Mammary epithelial cell (primary cell): ENCODE measurements at places on chromosomes 2 and 18.

DNA sequence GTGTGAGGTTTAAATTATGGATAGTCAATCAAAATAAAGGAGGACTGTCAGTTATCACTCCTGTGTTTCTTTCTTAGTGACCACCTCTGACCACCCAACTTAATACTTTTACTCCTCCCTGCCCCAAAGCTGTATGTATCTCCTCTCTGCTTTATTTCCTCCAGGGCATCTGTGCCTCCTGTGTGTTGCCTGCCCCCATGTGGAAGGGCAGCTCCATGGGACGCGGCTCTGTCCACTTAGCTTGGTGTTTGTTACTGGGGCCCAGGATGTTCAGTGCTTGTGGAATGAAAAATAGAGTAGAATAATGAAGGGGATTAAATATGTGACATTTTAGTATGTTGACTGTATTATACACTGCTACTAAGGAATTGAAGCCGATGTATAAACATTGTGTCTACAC, 9.8 kb downstream of the ACP1 start:
- peak; percentile 16 for DNase-seq

GRCh38 chr2:112493858-112494648, 12.1 kb downstream of the TTL start:
- peak; percentile 65 for DNase-seq

DNA sequence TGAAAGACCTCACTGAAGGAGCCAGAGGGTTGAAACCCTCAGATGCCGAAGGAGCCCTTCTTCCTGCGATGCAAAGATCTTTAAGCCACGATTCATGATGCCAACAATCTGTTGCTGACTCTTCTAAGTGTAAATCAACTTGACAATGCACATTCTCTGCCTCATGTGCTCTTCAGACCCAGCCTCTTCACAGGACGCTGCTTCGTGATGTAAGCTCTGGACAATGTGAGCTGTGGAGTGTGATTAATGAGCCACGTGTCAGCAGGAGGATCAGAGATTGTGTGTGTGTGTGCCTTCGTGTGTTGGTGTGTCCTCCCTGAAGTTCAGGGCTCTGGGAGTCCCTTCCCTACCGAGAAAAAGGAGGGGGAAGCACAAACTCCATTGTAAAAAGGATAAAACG, 26.5 kb upstream of the TWIST2 start:
- DNase-seq: no peak

- peak; percentile 36 for DNase-seq
Measured at GRCh38 chr2:135904341-135904989, 28.2 kb upstream of the MCM6 start.

DNA sequence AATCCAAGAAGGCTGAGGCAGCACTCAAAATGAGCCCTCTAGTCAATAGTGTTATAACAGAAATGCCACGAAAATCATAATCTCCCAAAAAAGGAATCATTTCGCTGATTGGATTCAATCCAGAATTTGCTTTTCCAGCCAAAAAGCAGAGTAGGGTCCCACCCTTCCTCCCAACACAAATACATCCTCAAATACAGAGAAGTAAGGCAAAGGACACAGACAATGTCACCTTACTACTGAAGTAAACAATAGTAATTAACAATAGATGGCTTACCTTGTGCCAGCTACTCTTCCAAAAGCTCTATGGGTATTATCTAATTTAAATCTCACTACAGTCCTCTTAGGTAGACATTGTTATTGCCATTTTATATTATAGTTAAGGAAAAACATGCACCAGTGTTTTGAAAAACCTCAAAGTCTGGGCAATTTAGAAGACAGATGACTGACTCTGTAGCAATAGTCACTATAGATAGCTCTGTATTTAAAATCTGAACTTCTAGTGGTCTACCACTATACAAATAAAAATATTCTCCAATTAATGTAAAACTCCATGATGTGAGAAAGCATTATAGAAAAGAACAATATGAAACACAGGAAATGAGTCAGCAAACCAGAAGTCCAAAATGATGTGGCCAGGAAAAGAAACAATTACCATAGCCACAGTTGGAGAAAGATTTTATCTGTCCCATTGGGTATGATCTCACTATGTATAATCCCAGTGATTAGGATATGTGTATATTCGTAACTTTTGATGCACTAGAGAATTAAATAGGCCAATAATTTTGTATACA, 305.0 kb upstream of the ERBB4 start:
- peak; percentile 94 for DNase-seq

GRCh38 chr2:161063946-161064306, 96.3 kb upstream of the TANK start:
- DNase-seq: no peak

- peak; percentile 97 for DNase-seq
Measured at GRCh38 chr2:224086226-224086914, 47.3 kb upstream of the SERPINE2 start.

DNA sequence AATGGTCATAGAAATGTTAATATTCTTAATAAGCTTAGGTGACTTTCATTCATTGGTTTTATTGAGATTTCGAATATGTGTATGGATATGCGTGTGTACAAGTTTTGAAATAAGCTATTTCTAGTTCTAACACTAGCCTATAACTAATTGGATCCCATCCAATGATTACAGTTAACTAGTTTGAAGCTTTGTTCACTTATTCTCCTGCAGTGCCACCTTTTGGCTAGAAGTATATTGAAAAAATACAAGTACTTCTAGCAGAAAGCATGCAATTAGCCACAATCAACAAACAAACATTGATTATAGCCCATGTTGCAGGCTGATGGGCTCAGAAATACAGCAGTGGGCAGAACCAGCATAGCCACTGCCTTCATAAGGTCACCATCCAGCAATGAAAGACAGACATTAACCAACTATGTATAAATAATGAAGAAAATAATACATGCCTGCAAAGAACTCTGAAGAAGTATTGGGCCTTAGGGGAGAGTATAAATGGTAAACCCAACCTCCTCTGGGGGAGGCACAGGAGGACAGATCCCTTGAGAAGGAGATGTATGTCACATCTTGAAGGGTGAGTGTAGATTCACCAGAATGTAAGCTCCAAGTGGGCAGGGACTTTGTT, 5.1 kb upstream of the PIEZO2 start:
- peak; percentile 20 for DNase-seq

- no peak for DNase-seq
Measured at GRCh38 chr18:49890041-49890440, 76.7 kb upstream of the ACAA2 start.

GRCh38 chr2:229443141-229443540, 172.1 kb upstream of the PID1 start:
- DNase-seq: no peak

DNA sequence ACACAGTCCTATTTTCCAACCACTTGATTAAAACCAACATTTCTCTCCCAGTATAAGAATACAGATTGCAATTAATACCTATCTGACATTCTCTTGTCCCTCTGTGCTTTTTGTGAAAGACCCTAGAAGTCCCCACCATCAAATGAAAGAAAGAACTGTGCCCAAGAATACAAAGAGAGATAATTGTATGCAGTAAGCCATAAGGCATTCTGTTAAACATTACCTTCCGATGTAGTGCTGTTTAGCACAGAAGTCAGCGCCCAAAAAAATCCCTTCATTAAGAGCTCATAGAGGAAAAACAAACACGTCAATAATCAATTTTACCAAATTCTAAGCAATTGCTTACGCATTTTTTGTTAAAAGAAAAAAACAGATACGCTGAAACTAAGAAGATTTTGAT, 41.1 kb downstream of the ZNF516 start:
- no peak for DNase-seq

DNA sequence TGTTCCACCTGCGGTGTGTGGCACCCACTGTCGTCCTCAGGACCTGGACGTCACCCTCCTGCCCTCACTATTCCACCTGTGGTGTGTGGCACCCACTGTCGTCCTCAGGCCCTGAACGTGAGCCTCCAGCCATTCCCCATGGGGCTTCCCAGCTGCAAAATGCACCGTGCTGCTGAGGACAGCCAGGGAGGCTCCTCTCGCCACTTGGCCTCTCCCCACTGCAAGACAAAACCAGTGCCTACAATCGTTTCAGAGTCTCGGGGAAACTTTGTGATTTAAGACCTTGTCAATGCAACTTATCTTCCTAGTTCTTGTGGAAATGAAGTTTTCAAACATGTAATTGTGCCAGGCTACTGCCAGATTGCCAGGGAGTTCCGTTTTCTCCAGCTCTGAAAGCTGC, 319.3 kb upstream of the SALL3 start:
- no peak for DNase-seq

DNA sequence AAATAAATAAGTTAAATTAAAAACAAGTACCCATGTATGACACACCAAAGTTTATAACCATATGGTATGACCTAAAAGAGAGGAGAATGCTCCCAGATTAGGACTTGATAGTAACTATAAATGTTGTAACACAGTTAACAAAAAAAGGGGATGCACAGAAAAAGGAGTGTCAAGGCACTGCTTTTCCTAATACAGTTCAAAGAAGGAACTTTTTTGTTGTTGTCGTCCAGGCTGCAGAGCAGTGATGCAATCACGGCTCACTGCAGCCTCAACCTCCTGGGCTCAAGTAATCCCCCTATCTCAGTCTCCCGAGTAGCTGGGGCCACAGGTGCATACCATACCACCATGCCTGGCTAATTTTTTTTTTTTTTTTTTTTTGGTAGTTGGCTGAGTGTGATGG, 2.7 kb downstream of the NARS1 start:
- DNase-seq: no peak

DNA sequence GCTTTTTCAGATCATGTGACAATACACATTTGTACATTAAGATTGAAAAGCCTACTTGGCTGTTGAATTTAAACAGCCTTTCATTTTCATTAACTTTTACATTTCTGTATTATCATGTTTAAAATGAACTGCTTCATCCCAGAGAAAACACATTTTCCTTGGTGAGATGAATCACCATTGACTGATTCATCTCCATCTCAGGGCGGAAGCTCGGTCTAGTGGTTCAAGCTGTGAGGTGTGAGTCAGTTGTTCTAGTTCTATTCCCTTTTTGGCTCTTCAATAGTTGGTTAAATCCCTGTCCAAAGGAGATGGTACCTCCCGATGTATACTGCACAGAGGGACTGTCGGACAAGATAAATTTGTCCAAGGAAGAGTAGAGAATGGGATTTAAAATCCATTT, 189.7 kb downstream of the ADCYAP1 start:
- DNase-seq: peak; percentile 9

DNA sequence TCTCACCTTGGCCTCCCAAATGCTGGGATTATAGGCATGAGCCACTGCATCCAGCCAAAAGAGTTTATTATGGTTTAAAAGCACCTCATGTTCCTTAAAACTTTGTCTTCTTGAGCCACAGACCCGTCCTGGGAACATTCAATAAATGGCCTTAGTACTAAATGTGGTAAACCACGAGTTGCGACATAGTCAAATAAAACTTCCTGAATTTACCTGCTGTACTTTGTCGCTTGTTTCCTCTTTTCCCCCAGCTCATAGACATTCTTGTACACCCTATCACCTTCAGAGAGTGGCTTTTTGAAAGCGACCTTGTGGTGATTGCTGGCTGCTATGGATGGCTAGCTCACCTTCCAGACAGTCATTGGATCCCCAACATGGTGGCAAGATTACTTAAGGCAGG, 310.4 kb downstream of the LRRTM1 start:
- DNase-seq: no peak

DNA sequence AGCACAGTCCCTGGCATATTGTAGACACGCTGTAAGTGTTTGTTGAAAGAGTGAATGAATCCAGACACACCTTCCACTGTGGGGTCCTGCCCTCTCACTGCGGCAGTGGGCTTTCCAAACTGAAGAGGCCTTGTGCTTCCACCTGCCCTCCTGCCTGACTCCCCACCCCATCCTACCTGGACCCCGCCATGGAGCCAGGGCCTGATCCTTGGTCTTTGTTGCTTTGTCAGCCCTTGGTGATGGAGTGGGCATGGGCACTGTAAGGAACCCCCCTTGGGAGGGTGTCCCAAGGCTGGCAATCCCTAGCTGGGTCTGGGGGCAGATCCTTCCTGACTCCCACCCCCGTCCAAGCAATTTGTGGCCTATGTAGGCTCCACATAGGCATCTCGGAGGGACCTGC, 33.1 kb downstream of the KLHL29 start:
- no peak for DNase-seq

- no peak for DNase-seq
Measured at GRCh38 chr2:171210864-171211431, 50.3 kb upstream of the TLK1 start.

- no peak for DNase-seq
Measured at GRCh38 chr2:5409898-5410381, 282.2 kb upstream of the SOX11 start.

DNA sequence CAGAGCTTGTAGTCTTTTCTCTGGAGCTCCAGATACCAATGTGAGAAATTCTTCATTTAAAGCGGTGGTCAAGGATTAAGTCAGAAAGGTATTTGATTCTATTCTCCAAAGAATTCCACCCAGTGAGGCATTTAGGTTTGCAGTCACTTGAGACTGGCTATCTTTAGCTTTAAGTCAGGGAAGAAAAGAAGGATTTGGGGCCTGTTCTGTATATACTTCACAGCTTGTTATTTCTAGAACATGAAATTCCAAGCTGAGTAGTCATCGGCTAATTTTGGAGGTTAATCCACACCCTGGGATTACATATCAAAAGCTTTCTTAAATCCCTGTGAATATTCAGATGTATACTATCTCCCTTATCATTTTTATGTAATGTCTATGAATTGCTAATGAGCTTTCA, 39.4 kb downstream of the MYOM1 start:
- DNase-seq: no peak

DNA sequence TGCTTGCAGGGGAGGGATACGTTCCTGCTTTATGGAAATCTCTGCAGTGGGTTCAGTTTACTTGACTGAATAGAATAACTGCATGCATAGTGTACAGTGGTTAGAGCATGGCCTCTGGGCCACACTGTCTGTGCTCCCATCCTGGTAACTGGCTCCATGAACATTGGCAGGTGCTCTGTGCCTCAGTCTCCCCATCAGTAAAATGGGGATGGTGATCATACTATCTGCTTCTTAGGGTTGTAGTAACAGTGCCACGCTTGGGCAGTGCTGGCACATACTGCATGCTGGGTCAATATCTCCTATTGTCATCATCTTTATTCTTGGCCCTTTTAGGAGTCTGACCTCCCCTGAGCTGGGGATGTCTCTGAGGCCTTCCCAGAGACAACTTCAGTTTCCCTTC, 117.3 kb downstream of the CTIF start:
- no peak for DNase-seq

- DNase-seq: no peak
Measured at GRCh38 chr18:31946305-31947046, 3.5 kb upstream of the TRAPPC8 start.

GRCh38 chr2:210086292-210086691, 83.9 kb downstream of the RPE start:
- DNase-seq: no peak

GRCh38 chr2:169736902-169737301, 3.3 kb downstream of the KLHL23 start:
- DNase-seq: no peak
